ENCODE measurements at places on chromosomes 16 and 17.

GRCh38 chr16:82302042-82302727, 132.2 kb upstream of the MPHOSPH6 start:
- no peak for DNase-seq

DNA sequence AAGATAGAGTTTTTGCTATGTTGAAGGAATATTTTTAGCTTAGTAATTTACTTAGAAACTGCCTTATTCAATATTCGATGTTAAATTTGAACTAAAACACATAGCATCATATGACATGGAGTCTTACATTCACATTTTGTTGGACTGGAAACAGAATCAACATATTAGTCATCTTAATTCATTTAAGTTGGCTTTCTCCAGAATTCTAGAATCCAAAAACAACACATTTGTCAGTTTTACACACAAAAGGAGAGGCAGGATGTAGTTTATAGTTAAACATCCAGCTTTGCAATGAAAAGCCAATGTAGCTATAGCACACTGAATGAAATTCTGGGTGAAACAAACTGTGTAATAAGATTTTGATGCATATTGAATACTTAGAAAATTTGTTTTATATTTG, 43.3 kb downstream of the WWOX start:
- no peak for DNase-seq

DNA sequence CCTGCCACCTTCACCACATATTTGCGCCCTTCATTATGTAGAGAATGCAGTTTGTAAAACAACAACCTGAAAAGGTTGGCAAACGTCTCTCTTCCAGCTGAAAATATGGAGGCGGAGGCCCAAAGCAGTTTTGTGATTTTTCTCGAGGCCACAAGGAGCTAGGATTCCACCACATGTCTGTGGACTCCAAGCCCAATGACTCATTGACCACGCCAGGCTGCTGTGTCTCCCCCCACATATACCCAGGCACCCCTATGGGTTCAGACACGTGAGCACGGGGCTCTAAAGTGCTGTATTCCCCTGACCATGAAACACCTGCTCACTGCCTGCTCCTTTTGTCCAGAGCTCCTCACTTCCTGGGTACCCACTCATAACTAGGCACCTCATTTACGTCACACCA, 121.4 kb upstream of the CDH5 start:
- DNase-seq = no peak

DNA sequence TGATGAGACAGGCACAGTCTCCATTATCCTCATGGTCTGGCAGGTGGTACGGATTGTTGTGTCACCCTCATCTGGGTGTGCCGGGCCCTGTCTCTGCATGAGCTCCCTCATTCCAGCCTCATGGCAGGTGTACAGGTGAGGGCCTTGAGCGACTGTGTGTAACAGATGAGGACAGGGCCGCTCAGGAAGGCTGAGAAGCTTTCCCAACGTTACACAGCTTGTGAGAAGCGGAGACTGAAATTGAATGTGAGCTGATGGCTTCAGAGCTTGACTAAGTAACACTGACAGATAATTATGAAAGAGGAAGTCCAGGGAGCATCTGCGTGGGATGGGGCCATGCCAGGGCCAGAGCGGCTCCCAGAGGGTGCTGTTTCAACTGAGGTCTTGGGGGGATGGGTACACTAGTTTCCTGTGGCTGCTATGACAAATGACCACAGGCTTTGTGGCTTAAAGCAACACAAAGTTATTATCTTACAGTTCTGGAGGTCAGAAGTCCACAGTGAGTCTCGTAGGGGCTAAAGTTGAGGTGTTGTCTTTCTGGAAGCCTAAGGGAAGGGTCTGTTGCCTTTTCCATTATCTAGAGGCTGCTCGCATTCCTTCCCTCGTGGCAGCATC, 36.7 kb downstream of the CMIP start:
- DNase-seq = no peak

- no peak for DNase-seq
Observed at GRCh38 chr17:39198186-39198566, 707 bp upstream of the CACNB1 start.

DNA sequence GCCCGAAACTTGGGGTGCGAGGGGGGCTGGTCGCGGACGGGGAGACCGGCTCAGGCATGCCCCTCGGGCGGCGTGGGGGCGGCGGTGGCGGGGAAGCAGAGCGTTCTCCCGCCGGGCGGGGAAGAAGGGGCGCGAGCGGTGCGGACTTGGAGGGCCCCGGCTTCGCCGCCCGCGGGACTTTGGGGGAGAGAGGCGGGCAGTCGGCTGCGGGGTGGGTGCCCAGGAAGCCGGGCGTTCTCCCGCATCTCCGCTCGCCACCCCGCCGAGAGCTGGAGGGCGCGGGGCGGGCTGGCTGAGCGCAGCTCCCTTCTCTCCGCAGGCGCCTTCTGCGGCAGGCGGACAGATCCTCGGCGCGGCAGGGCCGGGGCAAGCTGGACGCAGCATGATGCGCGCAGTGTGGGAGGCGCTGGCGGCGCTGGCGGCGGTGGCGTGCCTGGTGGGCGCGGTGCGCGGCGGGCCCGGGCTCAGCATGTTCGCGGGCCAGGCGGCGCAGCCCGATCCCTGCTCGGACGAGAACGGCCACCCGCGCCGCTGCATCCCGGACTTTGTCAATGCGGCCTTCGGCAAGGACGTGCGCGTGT, 772 bp downstream of the NTN1 start:
- DNase-seq = peak; percentile 36
